T-helper 17 cell (primary cell): ENCODE measurements at places on chromosomes 5 and 9.

- no peak for DNase-seq
Measured at GRCh38 chr5:83914199-83914598, 193.5 kb upstream of the HAPLN1 start.

GRCh38 chr9:97272072-97272471 is 35.4 kb upstream of the CCDC180 start:
- DNase-seq, result no peak

- DNase-seq, result no peak
Measured at GRCh38 chr5:144481861-144482260, 311.2 kb downstream of the KCTD16 start.

- DNase-seq, result no peak
Measured at GRCh38 chr5:68565427-68565826, 349.9 kb downstream of the PIK3R1 start.

GRCh38 chr9:69170231-69170630 is 3.8 kb upstream of the TJP2 start:
- DNase-seq, result no peak

GRCh38 chr5:163758283-163758711 is 252.9 kb downstream of the MAT2B start:
- no peak for DNase-seq

DNA sequence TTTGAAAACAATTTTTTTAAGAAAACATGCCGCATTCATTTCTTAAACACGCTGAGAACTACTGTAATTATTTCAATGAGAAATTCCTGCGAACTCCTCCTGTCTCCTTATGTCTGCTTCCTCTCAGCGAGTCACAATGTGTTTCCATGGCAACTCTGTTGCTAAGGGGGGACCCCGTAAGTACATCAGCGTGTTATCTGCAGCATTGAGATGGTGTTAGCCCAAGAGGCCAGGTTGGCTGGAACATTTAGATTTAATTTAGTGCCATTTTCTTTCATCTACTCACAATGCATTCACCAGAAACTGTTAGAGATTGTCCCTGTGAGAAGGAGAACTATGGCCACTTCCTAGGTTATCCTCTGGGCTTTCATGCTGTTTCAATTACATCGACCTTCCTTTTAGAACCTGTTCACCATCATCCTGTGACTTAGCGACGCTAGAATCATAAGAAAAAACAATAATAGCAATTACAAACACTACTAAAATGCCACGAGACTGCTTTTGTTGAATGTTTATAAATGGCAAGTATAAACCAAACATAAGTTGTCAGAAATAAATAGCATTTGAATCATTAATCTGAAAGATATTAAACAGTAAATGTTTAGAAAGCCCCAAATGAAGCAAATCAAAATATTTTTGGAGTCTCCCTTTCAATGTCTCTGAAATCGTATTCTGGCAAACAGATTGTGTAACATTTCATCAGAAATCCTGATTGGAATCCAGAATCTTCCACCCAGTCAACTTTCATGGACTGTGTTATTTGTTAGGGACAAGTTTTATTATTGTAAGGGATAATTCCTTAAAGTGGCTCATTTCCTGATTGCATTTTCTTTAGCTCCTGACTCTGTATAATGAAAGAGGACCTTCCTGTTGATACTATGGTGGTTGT is 39.7 kb upstream of the SHC3 start:
- no peak for DNase-seq

GRCh38 chr5:1752881-1753280 is 46.8 kb downstream of the MRPL36 start:
- no peak for DNase-seq

DNA sequence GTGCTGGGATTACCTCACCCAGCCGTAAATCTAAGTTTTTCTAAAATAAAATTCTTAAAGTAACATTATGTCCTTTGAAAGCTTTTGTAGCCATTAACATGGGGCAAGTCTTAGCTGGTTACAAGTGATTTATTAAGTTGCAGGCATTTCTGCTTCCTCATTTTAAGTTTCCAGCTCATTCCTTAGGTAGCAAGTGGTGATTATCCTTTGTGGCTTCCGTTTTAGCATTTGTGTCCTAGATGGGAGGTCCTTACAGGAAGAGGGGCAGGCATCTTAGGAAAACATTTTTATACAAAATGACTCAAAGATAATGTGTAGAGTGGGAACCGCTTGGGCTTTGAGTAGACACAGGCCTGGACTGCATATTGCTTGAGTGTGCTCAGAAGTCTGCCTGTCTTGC is 35.0 kb upstream of the ROPN1L start:
- no peak for DNase-seq

- no peak for DNase-seq
Measured at GRCh38 chr5:52710310-52710971, 77.3 kb upstream of the ITGA1 start.

- DNase-seq, result no peak
Measured at GRCh38 chr9:20683351-20684034, 566 bp upstream of the FOCAD start.

DNA sequence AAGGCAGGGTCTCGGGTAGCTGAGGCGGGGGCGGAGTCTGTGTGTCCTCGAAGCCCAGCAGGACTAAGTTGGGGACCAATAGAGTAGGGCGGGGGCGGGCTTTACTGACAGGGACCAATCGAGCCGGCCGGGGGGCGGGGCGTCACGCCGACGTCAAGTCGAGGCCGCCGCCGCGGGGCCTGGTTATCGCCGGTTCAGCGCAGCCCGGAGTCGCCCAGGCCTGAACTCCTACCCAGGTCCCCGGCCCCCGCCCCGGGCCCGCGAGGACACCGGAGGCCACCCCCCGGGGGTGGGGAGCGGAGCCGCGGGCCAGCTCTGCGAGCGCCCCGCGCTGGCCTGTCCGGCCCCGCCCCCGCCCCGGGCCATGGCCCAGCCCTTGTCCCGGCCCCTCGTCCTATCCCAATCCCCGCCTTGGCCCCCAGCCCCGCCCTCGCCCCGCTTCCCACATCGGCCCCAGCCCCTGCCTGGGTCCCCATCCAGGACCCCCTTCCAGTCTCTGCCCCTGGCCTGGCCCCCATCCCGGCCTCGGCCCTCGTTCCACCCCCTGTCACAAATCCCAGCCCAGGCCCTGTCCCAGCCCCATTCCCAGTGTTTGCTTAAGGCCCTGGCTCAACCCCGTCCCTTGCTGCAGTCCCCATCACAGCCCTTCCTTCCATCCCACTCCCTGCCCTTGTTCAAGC is at the start of gene TMEM8B:
TMEM8B (plus strand) TSS at position 145 of the 680 bp plus-strand sequence; CDS start at position 365, 220 bp downstream.
- DNase-seq, result peak; percentile 96

DNA sequence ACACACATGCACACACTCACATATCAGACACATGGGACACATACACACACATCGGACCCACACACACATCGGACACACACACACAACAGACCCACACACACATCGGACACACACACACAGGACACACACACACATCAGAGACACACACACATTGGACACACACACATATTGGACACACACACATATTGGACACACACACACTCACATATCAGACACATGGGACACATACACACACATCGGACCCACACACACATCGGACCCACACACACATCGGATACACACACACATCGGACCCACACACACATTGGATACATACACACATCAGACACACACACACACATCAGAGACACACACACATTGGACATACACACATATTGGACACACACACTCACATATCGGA is 12.8 kb upstream of the LAMC3 start:
- no peak for DNase-seq

GRCh38 chr9:105178076-105178475 is 66.4 kb upstream of the SLC44A1 start:
- DNase-seq, result no peak

- no peak for DNase-seq
Measured at GRCh38 chr5:107820429-107820828, 149.7 kb upstream of the EFNA5 start.

GRCh38 chr5:175894271-175894670 is 22.9 kb downstream of the CPLX2 start:
- DNase-seq, result no peak

DNA sequence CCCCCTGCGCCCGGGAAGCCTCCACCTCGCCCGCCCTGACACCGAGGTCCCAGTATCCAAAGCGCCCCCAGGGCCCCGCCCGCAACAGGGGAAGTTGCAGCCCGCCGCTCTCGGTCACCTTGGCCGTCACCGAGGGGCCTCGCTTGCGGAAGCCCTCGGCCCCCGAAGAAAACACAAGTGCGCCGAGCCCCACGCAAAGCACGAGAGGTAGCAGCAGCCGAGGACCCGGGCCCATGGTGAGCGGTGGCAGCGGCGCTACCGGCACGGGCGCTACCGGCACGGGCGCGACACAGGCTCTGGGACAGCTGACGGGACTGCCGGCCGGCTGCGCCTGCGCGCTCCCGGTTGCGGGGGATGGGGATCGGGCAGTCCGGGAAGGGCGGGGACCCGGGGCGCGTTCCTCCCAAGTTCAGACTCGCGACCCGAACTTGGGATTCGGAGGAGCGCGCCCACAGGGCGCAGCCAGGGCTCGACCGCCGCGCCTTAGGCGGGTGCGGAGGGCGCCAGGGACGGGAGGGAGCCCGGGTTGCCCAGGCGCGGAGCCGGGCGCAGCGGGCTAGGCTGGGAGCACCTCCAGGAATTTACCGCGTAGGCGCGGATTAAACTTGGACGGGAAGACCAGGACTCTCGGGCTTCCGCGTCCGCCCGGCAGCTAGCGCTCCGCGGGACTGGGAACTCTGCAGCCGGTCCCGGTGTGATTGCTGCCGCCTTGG is at the start of gene PPIC:
PPIC (minus strand) TSS at position 335 of the 713 bp plus-strand sequence; CDS start at position 235, 100 bp downstream.
- DNase-seq, result no peak

DNA sequence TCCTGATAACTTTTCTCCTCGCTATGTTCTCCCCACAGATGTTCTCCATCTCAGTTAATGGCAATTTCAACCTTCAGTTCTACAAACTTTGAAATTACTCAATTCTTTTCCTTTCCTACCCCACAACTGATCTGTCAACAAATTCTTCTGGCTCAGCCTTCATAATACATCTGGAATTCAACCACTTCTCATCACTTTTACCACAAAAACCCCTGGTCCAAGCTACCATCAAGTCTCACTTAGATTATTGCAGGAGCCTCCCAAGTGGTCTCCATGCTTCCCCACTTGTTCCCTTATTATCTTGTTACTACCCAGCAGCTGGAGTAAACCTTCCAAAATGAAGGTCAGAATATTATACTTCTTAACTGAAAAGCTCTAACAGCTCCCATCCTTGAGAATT is 110.1 kb downstream of the FBN2 start:
- DNase-seq, result no peak

DNA sequence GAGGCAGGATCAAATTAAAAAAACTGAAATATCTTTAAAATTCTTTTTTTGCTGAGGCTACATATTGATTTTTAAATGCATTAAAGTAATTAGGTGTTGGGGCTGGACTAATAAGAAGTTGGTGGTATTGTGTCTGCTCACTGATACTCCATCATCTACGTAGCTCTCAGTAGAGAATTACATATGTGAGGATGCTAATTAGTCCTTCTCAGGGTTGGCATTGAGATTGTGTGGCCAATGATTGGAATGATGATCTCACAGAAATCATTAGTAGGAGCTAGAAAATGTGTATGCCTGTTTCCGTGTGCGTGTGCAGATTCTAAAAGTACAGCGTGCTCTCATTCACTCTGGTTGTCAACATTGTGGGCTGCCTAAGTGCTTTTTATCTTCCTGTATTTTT is 283.8 kb downstream of the SH3GL2 start:
- no peak for DNase-seq

DNA sequence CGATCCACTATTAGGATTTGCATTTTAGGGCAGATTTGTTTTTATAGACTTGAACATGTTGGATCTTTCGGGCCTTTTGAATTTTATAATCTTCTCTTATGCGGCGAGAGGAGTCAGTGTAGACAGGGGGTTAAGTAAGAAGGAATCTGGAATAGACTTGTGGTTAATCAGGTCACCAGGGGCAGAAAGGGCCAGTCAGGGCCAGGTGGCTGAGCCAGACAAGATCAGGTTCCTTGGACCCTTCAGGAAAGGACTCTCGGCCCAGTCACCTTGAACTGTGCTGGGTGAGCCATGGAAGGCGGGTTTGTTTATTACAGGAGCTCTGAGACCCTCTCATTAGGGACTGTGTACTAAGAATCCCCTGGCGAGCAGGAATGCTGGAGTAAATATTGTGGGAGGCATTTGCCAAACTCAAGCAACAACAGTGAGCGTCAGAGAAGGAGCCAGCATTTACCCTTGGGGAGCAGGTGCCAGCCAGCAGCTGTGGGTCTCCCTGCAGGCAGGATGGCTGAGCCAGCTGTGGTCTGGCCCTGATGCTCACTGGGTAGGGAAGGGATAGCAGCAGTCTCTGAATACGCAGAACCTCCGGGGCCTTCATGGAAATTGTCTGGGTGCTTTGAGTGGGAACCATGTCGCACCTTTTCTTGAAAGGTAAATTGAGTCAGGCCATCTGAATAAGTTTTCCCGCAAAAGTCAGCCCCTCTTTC is 79.2 kb downstream of the UBE2QL1 start:
- no peak for DNase-seq

DNA sequence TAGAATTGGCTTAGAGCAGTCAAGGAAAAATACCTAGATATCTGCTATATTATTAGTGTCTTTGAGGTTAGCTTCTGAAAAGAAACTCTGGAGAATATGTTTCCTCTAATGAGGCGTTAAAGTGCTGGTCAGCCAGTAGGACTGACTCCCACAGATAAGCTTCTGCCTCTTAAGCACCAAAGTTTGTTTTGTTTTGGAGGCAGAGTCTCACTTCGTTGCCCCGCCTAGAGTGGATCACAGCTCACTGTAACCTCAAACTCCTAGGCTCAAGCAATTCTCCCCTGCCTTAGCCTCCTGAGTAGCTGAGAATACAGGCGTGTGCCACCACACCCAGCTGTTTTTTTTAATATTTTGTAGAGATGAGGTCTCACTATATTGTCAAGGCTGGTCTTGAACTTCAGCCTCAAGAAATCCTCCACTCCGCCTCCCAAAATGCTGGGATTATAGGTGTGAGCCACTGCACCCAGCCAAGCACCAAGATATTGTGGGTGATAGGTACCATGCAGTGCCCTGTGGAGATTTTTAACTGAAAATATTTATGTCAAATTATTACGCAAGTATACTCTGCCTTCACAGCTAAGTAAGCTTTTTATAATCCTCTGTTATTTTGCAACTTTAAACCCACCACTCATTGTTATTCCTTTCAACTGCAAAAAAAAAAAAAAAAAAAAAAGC is 24.7 kb upstream of the TMEM171 start:
- no peak for DNase-seq

DNA sequence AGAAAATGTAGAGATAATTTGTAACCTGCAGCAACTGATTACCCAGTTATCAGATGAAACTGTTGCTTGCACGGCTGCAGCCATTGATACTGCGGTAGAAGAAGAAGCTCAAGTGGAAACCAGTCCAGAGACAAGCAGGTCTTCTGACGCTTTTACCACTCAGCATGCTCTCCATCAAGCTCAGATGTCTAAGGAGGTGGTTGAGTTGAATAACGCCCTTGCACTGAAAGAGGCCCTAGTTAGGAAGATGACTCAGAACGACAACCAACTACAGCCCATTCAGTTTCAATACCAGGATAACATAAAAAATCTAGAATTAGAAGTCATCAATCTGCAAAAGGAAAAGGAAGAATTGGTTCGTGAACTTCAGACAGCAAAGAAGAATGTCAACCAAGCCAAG is 1.7 kb downstream of the KIF4B start:
- no peak for DNase-seq
